Stimulated activated CD4-positive, alpha-beta T cell treated with anti-CD3 and anti-CD28 coated beads, Interleukin-12 subunit alpha, Interleukin-12 subunit beta, amount 100 ng/mL, for 24 hours (primary cell): ENCODE measurements at places on chromosomes 16 and 17.

DNA sequence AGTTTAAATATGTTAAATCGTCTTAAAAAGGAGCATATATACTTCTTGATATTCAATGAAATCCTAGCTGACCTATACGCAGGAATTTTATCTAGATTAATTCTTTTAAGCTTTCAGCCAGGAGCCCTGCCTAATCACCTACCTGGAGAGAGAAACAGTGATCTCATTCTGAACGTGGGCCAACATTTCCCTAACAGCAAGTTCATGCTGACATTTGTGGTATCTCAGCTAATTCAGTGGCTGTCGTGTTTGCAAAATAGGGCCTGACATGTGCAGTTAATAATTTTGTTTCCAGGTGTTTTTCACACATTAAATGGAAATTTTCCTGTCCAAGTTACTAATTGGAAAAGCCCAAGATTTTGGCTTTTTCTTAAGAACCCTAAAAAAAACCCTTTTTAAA lies 17.4 kb downstream of the KRT24 start:
- no peak for DNase-seq

GRCh38 chr17:10756619-10757018 lies 26.8 kb upstream of the TMEM220 start:
- no peak for DNase-seq

DNA sequence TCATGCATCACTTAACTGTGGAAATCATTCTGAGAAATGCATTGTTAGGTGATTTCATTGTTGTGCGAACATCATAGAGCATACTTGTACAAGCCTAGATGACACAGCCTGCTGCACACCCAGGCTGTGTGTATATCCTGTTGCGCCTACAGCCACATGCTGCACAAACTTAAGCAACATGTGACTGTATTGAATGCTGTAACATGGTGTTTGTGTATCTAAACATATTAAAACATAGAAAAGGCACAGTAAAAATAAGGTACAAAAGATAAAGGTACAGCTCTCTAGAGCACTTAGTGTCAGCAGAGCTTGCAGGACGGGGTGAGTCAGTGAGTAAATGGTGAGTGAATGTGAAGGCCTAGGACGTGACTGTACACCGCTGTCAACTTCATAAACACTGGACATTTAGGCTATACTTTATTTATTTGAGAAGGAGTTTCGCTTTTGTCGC lies 11.9 kb downstream of the FOXK2 start:
- no peak for DNase-seq

GRCh38 chr16:75109732-75110243 lies 6.8 kb downstream of the LDHD start:
- no peak for DNase-seq

DNA sequence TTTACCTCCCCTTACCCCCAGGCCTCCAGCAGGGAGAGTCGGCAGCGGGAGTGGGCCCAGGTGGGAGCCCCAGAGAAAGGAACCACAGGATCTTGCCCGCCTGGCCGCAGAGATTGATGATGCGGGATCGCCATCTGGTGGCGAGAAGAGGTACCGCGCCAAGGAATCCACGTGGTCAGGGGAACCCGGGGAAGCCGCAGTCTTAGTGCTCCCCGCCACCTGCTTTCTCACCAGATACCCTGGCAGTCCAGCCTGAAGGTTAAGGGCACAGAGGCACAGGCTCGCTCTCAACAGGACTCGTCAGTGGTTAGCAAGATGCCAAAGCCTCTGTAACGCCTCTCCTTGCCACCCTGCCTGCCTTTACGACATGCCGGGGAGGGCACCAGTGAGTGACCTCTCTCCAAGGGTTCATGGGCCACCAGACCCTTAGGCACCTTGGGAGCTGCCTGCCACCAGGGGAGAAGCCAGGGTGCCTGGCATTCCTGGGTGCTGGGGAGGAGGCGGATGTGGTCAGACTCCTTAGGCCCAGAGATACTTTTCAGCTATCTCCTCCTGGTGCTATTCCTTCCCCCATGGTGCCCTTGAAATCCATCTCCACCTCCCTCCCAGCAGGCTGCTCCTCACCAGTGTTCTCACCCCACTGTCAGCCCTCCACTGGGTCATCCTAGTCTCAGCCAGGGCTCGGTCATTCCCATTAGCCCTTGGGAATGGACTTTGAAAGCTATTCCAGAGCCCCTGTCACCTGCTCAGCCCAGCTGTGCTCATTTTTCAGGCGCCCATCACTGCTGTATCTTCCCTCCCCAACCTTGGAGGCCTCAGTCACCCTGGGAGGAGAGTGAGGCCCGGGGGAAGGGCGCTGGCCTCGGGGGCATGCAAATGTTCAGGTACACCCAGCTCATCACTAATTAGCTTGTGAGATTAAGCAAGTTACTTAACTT lies 5.5 kb upstream of the RHBDF2 start:
- DNase-seq = peak; percentile 88

DNA sequence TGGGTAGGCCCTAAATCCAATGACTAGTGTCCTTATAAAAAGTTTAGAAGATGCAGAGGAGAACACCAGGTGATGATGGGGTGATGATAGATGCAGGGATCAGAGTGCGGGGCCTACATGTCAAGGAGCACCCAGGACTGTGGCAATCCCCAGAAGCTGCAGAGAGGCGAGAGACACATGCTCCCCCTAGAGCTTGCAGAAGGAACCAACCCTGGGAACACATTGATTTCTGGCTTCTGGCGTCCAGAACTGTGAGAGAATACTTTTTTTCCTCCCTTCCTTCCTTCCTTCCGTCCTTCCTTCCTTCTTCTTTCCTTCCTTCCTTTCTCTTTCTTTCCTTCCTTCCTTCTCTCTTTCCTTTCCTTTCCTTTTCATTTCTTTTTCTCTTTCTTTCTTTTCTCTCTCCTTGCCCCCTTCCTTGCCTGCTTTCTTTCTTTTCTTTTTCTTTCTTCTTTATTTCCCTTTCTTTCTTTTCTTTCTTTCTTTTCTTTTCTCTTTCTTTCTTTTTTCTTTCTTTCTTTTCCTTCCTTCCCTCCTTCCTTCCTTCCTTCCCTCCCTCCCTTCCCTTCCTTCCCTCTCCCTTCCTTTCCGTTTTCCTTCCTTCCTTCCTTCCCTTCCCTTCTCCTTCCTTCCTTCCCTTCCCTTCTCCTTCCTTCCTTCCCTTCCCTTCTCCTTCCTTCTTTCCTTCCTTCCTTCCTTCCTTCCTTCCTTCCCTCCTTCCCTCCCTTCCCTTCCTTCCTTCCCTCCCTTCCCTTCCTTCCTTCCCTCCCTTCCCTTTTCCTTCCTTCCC lies 134.3 kb downstream of the HAPSTR1 start:
- no peak for DNase-seq

DNA sequence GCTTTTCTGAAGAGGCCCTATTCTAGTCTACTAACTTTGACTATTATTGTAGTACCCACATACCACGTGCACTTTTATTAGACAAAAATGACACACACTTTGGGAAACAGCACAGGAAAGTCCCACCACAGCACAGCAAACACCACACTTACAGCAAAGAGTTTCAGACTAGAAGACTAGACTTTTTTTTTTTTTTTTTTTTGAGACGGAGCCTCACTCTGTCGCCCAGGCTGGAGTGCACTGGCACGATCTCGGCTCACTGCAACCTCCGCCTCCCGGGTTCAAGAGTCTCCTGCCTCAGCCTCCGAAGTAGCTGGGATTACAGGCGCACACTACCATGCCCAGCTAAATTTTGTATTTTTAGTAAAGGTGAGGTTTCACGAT lies 20.1 kb downstream of the YWHAE start:
- no peak for DNase-seq

GRCh38 chr17:76027159-76027839 lies at the start of gene EVPL:
TSS of gene EVPL (minus strand) at chr17:76027306. CDS start at chr17:76027198, 108 bp downstream.
- DNase-seq = no peak

DNA sequence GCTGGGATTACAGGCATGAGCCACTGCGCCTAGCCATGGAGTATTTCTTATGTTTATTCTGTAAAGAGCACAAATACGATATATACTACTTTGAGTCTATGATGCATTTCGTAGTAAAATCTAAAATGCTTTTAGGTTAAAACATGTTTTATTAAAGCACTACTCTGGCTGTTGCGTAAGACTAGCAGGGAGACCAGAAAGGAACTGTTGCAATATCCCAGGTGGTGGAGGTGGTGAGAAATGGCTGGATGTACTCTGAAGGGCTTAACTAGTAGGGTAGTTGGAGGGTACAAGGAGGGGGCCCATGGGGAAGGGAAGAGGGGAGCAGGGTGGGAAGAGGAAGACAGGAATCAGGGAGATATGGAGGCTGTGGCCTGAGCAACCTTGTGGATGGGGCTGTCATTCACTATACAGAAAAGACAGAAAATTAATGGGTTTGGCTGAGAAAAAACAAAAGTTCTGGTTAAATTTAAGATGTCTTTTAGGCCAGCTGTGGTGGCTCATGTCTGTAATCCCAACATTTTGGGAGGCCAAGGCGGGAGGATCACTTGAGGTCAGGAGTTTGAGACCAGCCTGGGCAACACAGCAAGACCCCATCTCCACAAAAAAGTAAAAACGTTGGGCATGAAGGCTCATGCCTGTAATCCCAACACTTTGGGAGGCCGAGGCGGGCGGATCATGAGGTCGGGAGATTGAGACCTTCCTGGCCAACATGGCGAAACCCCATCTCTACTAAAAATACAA lies 35.8 kb downstream of the ST3GAL2 start:
- DNase-seq = no peak

- DNase-seq = no peak
Observed at GRCh38 chr16:49446805-49447204, 73.2 kb downstream of the C16orf78 start.

DNA sequence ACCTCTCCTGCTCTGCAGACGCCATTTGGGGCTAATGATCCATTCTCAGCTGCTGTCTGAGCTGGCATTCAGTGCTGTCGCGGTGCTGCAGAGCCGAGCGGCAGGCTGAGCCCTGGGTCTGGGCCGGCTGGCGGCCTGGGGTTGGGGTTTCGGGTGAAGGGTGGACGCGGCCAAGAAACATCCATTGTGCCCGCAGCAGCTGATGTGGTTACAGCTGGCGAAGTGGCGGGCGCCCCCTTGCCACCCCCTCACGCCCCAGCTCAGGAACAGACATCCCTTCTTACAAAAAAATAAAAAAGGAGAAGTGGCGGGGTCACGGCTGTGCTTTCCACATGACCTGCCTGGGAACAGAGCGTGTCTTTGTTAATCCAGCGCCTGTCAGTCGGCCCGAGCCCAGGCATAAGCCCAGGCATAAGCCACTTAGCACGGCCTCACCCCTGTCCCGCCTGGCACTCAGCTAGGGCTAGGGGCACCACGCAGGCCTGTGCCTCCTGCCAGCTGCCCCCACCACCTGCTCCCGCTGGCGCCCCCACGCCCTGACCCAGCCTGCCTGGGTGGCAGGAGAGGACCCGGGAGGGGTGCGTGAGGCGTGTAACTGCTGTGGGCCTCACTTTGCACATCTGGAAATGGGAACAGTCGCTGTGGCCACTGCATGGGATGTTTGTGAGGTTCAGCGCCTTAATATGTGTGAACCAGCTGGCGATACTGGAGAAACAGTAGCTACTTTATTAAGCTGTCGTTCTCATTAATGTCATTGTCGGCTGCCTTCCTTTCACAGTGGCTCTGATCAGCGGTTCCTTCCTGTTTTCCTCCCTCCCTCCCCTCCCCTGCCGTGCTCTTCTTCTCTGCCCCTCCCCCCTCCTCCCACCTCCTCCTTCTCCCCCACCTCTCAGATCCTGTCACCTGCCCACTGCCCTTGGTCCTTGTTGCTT lies 197.7 kb upstream of the CIBAR2 start:
- DNase-seq = no peak

DNA sequence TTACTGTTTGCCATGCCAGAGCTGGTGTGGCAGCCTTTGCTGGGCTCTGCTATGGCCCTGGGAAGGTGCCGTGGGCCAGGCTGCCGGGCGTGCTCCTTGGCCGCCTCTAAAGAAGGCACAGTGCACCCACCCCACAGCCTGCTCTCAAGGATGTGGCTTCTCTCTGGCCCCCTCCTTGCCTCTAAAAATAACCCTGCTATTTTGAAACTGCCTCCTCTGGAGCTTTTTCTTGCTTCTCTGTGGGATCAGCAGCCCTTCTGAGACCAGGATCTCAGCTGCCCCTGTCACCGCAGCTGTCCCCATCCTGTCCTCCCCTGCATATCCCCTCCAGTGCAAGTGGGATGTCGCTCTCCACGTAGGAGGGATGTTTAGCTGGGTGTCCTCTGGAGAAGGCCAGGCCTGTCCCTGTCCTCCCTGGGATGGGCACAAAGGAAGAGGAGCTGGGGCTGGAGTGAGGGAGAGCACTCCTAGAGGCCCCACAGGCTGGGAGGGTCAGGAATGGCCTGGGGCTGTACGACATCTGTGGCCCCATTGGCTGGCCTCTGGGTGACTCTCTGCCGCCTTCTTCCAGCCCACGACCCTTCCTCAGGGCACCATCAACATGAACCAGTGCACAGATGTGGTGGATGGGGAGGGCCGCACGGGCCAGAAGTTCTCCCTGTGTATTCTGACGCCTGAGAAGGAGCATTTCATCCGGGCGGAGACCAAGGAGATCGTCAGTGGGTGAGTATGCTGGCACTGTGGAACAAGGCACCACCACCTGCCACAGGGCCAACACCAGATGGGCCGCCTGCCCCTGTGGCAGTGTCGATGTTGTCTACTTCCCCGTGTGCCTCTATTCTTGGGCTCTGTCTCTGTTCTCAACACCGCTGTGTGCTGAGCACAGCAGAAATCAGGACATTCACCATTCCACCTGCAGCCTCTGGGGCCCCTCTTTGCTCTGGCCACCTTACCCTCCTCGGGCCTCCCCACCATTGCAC lies 79.7 kb downstream of the PLD6 start:
- no peak for DNase-seq

- no peak for DNase-seq
Observed at GRCh38 chr16:19882186-19882585, 2.5 kb downstream of the GPRC5B start.

GRCh38 chr17:80385046-80385445 lies 29.9 kb upstream of the ENDOV start:
- no peak for DNase-seq

DNA sequence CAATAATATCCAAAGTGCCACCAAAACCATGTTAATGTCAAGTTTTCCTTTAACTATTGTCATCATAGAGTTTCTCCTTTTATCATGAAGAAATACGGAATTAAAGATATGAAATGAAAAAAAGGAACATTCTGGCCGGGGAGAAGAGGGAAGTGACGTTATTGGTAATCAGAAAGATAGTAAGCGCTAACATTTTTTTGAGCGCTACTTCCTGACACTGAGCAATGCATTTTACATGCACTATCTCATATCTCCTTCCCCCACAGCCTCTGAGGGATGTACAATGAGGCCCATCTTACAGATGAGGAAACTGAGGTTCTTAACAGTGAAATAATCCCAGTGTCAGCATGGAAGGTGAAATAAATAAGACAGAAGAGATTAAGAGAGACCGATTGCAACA lies 410.9 kb downstream of the SOX9 start:
- DNase-seq = no peak

- no peak for DNase-seq
Observed at GRCh38 chr17:7184091-7184488, 4.9 kb upstream of the ASGR1 start.

GRCh38 chr17:36149296-36149820 lies 27.1 kb downstream of the TBC1D3B start:
- no peak for DNase-seq

DNA sequence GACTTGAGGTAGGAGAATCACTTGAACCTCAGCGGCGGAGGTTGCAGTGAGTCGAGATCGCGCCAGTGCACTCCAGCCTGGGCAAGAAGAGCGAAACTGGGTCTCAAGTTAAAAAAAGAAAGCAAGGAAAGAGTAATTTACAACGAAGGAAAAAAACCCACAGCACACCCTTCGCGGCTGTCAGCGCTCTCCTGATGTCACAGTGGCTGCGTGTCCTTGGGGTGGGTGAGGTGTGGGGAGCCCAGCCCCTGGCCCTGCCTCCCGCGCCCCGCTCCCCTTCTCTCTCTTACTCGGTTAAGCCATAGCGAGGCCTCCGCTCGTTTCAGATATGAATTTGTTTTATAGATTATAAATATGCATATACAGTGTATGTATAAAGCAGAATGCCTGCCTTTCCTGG lies 740 bp upstream of the JPT2 start:
- no peak for DNase-seq

- DNase-seq = no peak
Observed at GRCh38 chr16:3797904-3798811, 80.8 kb upstream of the TRAP1 start.
